ENCODE measurements at places on chromosomes 12 and 14.

DNA sequence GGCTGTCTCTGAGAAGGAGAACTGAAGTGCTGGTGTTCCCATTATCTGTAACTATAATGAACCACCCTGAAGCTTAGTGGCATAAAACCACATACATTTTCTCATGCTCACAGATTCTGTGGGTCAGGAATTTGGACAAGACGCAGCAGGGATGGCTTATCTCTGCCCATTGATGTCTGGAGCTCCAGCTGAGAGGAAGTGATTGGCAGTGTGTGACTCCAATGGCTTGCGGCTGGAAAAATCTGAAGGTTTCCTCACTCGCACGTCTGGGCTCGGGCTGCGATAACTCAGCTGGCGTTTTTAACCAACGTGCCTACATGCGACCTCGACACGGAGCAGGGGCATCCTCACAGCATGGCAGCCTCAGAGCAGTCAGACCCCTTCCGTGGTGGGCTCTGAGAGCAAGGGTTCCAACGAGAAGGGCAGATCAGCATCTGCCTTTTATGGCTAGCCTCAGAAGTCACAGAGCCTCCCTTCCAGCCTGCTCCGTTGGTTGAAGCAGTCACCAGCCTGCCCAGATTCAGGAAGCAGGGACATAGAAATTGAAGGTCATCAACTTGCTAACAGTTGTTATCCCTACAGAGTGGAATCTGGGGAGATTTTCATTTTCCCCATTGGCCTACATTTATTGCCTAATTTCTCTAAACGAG, 143.3 kb upstream of the BCL2L14 start:
- no peak for DNase-seq

- DNase-seq, result no peak
Measured at GRCh38 chr12:29171421-29172258, 22.6 kb downstream of the FAR2 start.

DNA sequence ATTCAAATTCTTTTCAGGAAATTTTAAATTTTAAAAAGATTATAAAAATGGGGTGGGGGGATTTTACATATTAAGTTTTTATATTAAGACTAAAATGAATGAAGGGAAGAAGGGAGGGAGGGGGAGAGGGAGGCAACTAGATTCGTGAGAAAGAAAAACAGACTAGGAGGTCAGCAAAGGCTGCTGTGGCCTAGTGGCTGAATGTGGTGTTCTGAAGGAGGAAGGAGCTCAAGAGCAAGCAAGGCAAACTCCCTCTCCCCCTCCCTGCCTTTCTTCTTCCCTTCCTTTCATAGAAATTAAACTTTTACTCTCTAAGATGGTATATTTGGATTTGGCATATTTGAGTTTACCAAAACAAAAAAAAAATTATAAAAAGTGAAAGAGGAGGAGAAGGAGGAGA, 18.1 kb downstream of the DYRK2 start:
- DNase-seq, result no peak

GRCh38 chr14:105466531-105467248, 7.9 kb upstream of the CRIP2 start:
- DNase-seq, result no peak

DNA sequence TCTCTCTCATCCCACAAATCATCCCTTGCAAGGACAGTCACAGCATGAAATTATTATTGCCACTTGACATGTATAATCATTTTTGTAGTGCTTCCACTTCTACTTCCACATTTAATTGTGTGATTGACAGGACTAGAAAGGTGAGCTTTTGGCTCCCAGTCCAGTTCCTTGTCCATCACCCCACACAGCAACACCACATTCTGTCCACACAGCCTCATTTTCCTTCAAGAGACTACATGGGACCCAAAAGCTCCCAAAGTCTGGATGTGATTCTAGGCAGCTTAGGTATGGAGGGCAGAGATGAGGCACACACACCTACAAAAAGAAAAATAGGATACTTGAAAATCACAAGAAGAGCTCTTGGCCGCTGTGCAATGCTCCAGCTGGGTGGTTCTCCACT, 366.3 kb downstream of the DPF3 start:
- no peak for DNase-seq

GRCh38 chr14:54647378-54647777, 80.5 kb downstream of the SAMD4A start:
- DNase-seq, result no peak
